Activated CD4-positive, alpha-beta memory T cell treated with anti-CD3 and anti-CD28 coated beads, Interleukin-2, amount 10 ng/mL, durations not matched to agents 7 days and 5 days (primary cell): ENCODE measurements at places on chromosomes 3 and 15.

DNA sequence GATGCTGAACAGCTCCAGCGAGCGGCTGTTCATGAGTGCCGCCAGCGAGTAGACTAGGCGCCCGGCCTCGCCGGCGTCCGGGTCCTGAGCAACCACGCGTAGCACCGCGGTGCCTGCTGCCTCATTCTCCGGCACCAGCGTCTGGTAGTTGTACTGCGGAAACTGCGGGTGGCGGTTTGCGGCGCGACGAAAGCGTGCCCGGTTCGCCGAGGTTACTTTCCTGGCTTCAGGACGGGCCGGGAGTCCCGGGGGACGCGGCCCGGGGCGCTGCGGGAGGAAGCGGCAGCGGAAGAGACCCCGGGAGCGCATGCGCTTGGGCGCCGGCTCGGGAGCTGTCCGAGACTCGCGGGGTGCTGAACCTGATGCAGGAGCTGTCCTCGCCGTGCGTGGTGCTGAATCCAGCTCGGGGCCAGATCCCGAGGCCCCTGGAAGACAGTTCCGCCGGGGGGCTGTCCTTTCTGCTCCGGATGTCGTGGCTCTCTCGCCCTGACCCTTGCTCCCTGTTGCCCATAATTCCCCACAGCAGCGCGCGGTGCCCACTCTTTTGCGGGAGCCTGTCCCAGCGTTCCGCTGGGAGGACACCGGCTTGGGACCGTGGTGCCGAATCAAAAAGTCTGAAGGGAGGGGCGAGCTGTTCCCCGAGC is 1.1 kb downstream of the CELSR3 start:
- peak; percentile 80 for DNase-seq

- DNase-seq, result no peak
Measured at GRCh38 chr3:23071758-23072157, 131.4 kb upstream of the UBE2E2 start.

DNA sequence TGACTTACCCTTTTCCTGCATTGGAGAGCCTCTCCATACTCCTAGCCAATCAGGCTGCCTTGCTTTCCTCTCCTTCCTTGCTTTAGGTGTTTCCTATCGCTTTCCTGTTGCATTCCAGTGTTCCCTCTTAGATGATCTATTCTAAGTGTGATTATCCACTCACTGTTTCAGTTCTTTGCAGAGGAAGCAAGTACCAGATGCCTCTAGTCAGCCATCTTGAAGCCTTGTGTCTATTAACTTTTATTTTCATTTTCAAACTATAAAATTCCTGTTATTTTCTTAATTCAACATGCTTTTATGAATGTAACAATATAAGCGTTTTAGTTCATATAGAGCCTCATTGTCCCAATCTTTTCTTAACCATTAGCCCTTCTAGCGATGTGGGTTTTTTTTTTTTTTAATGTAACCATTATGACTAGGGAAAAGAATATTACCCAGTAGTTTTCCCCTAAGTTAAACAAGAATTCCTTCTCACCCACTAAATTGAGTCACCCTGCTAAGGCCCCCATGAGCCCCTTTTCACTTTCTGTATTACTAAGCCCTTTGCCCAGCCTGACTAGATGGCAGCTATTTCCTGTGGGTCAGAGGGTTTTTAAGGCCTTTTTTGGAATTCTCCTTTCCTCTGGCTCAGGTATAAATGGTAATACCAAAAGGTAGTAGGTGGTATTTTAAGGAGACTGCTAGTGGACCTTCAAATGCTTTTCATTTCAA is 229.4 kb upstream of the CTNNB1 start:
- DNase-seq, result no peak

DNA sequence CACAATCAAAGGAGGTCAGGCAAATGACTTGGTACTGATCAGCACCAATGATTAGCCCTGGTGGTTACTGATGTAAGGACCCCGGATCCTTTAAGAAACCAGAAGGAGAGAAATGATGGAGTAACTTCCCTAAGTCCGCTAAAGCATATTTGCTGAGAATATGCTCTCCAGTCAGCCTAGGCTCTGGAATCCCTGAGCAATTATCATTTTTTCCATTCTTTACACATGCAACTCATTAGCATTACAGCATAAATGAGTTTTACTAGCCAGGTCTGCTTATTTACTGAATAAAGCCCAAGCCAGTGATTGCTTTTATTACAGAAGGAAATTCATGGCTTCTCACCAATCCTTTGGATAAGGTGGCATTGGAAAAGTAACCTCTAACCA is 139.2 kb upstream of the WNT5A start:
- no peak for DNase-seq

DNA sequence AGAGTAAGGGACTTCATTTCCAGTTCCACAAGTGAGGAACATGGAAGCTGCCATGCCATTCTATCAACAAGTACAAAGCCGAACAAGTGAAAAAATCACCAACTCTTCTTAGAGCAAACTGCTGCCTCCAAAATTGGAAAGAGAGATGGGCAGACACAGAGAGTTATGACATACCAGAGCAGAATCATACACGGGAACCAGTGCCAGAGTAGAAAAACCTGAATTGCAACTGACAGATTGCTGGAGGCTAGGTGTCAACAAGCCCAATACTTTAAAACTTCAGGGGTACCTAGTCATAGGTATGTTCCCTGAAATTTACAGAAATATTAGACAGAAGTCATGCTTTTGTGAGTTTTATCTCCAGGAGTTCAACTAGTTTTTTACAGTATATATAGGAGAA is 62.0 kb downstream of the TTBK2 start:
- DNase-seq, result no peak

GRCh38 chr3:31240874-31241273 is 291.9 kb upstream of the STT3B start:
- no peak for DNase-seq

- peak; percentile 41 for DNase-seq
Measured at GRCh38 chr3:98359993-98360675, 6.5 kb downstream of the OR5K4 start.

DNA sequence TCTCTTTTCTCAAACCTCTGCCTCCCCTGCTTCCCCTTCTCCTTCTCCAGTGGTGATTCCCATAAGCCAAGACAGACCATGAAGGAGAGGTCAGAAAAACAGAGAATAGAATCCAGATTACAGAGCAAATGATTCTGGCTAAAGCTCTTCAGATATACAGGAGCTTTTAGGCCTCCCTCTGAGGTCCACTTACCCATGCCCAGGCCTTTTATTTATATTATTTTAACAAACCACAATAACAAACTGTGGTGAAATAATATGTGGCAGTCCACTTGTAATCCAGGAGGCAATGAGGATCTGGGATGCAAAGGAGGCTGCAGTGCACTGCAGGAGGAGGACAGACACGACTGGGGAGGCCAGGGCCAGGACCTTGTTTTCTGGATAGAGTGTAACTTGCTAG is 104.1 kb downstream of the STAC start:
- DNase-seq, result no peak

DNA sequence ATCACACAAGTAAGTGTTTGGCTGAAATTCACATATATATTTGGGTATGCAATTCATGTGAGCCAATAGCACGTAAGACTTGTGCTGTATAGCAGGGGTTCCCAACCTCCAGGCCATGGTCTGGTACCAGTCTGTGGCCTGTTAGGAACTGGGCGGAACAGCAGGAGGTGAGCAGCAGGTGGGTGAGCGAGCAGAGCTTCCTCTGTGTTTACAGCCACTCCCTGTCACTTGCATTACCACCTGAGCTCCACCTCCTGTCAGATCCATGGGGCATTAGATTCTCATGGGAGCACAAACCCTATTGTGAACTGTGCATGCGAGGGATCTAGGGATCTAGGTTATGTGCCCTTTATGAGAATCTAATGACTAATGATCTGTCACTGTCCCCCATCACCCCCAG is 59.7 kb downstream of the MAP3K13 start:
- no peak for DNase-seq

GRCh38 chr15:45454814-45455213 is 67.7 kb downstream of the SLC30A4 start:
- DNase-seq, result peak; percentile 85

DNA sequence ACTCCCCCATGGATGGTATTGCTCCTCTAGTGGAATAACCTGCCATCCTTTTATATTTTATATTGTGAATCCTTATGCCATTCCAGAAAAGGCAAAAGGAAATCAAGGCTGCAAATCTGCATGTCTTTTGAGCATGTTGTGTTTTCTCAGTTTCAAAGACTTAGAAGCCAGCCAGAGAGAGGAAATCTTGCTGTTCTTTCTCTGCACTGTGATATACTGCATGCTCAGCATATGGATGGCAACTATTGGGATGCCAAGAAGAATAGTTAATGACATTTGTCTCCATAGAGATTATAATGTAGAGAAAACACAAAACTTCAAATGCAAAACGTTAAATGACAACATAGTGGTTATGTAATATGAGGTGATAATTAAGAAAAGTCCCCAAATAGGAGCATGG is 106.0 kb upstream of the NUDT16 start:
- no peak for DNase-seq

- DNase-seq, result no peak
Measured at GRCh38 chr3:29690686-29691353, 409.9 kb downstream of the RBMS3 start.

- DNase-seq, result no peak
Measured at GRCh38 chr3:42120866-42121265, 29.7 kb downstream of the TRAK1 start.

DNA sequence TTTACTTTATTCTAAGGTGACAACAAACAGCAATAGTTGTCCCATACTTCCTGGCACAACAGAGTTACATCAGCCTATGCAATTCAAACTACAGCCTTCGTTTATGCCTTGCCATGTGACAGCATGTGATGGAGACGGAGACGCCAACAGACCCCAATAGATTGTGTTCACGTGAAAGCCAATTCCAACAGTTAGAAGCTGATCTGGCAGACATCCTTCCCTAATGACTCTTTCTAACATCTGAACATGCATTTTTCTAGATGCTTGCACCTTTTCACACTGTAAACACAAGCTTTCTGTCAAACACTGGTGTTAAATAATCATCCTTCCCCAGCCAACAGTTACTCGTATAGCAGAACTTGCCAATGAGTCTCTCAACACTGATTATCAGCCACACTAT is 694.4 kb upstream of the ALCAM start:
- no peak for DNase-seq

GRCh38 chr3:31370380-31370666 is 162.4 kb upstream of the STT3B start:
- DNase-seq, result no peak

DNA sequence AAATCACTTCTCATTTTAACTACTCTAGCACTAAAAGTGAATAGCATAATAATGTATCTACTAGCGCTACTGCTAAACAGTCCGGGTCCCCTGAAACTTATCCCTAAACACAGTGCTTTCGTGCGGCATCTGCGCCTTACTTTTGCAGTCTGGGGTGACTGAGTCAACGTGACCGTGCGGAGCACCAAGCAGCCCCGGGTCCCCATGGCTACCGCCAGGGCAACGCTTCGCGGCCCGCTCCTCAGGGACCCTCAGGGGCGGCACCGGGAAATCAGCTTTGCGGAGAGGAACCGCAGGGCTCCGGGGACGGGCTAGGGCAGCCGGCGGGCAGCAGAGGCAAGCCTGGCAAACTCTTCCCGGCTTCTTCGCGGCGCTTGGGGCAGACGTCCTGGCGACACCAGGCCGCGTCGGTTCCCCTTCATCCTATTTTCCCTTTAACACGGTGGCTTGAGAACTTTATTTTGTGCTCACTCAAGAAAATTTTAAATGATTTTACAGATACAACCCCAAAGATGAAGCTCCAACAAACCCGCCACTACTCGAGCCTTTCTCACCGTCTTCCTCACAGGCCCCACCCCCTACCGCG is 757 bp upstream of the DIPK2A start:
- DNase-seq, result peak; percentile 59

- peak; percentile 26 for DNase-seq
Measured at GRCh38 chr15:73052653-73053397, 562 bp downstream of the NEO1 start.

GRCh38 chr3:101732240-101732641 is 7.8 kb downstream of the CEP97 start:
- no peak for DNase-seq

- DNase-seq, result peak; percentile 22
Measured at GRCh38 chr3:45464336-45465170, 76.2 kb downstream of the LARS2 start.

GRCh38 chr3:62586356-62586755 is 213.0 kb upstream of the FEZF2 start:
- DNase-seq, result no peak

GRCh38 chr3:55751730-55752129 is 264.6 kb upstream of the WNT5A start:
- no peak for DNase-seq

DNA sequence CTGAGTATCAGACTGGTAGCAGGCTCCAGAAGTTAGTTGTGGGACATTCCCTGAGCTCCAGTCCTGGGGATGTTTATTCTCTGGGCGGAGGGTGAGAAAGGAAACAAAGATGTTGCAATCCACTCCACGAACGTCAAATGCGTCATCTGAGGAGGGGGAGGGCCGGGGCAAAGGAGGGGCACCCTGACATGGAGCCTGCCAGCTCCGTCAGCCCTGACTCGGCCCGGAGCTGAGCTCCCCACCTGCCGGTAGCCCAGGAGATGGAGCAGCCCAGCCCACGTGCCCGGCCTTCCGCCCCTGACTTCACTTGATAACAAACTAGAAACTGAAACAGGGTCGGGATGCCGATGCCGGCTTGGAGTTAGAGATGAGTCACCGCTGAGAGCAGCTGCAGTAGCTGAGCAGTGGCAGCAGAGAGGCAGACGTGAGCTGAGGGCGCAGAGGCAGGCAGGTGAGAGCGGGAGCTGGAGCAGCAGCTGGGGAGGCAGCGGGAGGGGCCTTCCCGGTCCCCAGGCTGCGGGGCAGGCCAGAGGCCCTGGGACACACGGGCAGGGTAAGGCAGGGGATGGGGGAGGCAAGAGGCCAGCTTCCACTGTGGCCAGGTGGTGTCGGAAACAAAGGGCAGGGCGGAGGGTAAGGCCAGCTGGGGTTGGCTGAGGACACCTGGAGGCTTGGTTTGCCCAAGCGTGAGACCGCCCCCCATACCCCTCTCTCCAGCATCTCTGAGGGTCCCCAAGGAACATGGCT is at the start of gene ISG20:
Gene ISG20 (plus strand): TSS at position 391 of the 747 bp plus-strand sequence. CDS start 351 bp downstream, at position 742.
- peak; percentile 98 for DNase-seq

GRCh38 chr3:125078951-125079674 is 23.3 kb upstream of the HEG1 start:
- no peak for DNase-seq

- no peak for DNase-seq
Measured at GRCh38 chr15:64774037-64774628, 1.3 kb downstream of the RBPMS2 start.

- DNase-seq, result no peak
Measured at GRCh38 chr15:58081456-58081855, 15.9 kb upstream of the ALDH1A2 start.

DNA sequence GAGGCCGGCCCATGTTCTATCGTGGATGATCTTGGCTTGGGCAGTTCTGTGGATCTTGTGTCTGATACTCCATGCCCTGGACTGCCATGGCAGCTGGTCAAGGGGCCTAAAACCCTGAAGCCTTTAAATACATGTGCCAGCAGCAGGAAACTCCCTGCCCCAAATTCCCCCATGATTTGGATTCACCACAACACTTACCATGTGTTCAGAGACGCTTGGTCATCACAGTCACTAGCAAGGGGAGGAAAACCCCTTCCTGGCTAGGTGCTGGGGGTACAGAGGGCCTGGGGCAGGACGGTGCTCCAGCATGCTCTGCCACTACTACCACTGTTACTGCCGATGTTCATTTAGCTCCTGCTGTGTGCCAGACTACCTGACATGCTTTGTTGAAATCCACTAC is 94.4 kb downstream of the DNAJB8 start:
- no peak for DNase-seq
